Esophagus squamous epithelium (tissue), 5 donors: ENCODE measurements at places on chromosomes 7 and 10.

GRCh38 chr7:121113288-121113687 is 124.8 kb downstream of the CPED1 start:
- no peak for DNase-seq

DNA sequence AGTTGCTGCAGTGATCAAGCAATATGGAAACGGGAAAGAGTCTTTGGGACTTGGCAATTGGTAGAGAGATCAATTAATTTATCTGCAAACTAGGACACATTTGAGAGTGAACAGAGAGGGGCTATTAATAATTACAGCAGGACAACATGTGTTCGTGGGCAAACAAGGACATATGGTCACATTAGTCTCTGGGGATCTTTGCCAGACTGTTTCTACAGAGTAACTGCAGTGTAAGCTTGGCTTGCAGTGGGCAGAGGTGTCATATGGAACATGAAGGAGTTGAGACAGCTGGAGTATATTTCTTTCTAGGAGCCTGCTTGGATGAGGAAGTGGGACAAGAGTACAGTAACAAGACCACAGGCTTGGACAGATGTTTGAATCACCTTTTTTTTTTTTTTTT is 232.1 kb upstream of the LYZL1 start:
- DNase-seq = no peak

- no peak for DNase-seq
Observed at GRCh38 chr7:7948232-7948631, 20.4 kb upstream of the GLCCI1 start.

DNA sequence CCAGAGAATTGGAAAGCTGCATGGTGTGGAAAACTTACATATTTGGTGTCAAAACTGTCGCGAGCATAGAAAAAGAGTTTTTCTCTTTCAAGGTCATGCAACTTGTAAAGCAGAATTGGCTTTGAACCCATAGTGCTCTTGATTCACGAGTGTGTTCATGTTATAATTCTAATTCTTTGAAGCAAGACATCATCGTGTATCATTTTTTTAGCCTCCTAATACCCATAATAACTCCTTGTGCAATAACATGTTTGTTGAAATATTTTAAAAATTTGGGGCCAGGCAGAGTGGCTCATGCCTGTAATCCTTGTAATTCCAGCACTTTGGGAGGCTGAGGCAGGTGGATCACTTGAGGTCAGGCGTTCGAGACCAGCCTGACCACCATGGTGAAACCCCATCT is 4.2 kb downstream of the CCL24 start:
- no peak for DNase-seq

- DNase-seq = no peak
Observed at GRCh38 chr10:77635402-77636227, 2.0 kb downstream of the KCNMA1 start.

DNA sequence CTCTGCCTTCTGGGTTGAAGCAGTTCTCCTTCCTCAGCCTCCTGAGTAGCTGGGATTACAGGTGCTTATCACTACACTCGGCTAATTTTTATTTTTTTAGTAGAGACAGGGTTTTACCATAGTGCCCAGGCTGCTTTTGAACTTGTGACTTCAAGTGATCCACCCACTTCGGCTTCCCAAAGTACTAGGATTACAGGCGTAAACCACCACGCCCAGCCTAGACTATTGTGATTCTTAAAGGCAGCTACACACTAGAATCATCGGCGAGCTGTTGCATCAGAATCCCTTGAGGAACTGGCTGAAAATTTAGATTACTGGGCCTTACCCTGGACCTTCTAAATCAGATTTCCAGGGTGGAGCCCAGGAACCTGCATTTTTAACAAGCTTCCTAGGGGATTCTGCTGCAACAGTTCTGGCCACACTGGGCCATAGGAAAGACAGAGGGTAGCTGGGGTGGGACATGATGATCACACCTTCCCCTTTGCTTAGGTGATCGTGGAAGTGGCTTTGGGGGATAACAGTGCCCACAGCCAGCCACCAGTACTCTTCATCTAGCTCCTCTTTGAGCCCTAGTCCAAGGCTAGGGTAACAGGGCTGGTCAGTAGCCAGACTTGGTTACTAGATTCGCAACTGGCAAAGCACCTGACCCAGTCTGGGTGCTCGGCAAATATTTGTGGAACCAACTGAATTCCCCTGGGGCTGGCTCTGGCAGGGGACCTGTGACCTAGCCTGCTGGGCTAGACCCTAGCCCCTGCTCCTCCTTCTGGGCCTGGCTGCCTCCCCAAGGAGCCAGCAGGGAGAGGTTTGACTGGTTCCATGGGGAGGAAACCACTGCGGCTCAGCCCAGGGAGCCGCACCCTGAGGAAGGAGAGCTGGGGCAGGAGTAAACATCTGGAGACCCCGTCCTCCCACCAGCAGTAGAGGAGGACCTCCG is 67.1 kb upstream of the DUSP5 start:
- DNase-seq = no peak

- no peak for DNase-seq
Observed at GRCh38 chr10:119651514-119652360, 557 bp downstream of the BAG3 start.

DNA sequence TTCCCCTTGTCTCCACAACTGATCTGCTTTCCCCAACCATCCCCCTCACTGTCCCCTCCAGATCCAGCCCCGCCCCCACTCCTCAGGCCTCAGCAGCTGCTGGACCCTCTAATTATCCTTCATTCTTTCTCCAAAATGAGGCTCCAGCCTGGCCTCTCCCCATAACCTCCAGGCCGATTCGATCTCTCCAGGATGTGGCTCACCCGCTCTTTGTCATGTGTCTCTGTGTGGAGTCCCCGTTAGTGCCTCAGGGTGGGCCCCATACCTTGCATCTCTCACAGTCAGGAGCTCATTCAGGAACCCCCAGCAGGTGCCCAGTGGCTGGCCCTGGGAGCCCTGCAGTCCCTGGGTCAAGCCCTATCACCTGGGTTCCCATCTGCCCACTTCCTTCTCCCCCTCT is 1.3 kb downstream of the PILRA start:
- no peak for DNase-seq

- DNase-seq = no peak
Observed at GRCh38 chr10:35541720-35542119, 63.4 kb upstream of the GJD4 start.

DNA sequence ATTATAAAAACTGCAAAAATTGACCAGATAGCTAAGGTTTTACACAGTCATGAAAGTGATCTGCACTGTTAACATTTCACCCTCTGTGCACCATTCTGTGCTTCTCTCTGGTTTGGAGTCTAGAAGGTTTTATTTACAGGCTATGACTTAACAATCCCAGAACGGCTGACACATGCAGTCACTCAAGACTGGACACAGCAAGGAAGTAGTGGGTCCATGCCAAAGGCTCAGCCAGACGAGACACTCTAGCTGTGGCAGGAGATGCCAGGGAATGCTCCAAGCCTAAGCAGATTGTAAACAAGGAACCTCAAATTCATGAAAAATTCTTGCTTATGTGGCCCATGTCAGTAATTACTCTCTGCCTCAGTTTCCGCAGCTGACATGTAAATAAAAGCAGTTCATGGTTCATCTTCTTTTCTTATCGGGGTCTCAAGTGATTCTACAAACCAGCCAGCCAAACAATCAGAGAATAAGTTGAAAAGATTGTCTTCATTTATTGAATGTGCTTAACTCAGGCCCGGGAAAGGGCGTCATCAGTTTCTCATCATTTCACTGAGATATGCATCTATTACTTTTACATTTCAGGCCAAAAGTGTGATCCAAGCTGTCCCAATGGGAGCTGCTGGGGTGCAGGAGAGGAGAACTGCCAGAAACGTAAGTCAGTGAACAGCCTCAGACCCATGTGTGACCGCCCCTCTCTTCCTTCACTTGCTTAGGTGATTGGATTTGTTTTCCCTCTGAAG is 132.1 kb downstream of the EGFR start:
- no peak for DNase-seq

DNA sequence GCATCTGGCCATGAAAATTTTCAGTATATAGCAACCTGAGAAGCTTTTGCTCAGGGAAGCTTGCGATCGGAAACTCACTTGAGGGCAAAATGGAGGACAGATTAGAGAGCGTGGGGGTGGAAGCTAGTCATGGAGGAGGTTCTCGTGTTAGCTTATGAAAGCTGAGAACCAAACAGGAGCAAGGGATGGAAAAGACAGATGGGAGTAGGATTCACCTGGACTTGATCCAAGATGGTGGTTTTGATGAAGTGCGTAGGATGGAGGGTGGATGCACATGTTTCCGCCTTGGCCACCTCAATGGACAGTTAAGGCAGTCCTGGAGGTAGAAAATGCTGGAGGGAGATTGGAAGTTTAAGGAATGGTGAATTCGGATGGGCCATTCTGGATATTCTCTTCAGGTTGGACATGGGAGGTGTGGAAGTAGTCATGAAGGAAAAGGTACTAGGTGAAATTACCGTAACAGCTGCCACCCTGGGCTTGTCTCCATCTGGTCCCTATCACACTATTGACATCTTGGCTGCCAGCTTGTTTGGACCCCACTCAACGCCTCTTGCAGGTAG is 6.3 kb upstream of the C10orf95 start:
- DNase-seq = no peak

DNA sequence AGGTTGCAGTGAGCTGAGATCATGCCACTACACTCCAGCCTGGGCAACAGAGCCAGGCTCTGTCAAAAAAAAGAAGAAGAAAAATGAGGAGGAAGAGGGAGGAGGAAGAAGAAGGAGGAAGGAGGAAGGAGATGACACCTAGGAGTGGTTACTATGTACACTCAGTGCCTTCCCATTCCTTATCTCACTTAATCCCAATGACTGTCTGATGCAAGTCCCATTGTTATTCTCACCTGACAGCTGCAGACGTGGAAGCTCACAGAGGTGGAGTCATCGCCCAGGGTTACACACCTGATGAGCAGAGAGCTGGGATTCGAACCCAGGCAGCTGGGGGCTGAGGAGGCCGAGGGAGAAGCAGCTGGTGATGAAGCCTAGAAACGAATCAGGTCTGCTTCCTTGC is 258.8 kb downstream of the SNX10 start:
- no peak for DNase-seq

DNA sequence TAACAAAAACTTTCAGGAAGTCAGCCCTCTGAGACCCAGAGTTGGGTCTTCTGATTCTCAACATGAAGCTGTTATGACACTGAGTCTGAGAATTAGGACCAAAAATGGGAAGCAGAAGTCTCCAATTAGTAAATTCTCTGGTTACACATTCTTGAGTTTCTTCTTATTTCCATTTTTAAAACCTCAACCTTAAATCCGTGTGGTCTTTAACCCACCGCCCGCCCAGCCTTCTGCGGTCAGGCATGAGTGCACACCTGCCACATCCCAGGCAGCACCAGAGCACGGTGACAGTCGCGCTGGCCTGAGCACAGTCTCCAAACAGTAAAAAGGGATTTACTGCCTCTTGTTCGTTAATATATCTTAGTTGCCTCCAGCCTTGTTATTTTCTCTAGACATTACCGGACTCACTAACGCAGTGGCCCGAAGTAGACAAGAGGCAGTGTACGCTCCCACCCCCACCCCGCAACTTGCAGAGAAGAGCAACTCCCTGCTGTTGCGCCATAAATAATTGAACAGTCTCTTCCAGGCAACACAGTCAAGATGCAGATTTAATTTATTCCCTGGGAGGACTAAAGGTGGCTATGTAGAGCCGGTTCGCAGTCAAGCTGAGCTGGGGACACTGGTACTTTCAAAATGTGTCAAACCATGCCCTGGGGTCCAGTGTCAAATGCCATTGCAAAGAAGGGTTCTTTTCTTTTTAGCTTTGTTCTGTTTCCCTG is 147.0 kb upstream of the CELF2 start:
- DNase-seq = no peak

DNA sequence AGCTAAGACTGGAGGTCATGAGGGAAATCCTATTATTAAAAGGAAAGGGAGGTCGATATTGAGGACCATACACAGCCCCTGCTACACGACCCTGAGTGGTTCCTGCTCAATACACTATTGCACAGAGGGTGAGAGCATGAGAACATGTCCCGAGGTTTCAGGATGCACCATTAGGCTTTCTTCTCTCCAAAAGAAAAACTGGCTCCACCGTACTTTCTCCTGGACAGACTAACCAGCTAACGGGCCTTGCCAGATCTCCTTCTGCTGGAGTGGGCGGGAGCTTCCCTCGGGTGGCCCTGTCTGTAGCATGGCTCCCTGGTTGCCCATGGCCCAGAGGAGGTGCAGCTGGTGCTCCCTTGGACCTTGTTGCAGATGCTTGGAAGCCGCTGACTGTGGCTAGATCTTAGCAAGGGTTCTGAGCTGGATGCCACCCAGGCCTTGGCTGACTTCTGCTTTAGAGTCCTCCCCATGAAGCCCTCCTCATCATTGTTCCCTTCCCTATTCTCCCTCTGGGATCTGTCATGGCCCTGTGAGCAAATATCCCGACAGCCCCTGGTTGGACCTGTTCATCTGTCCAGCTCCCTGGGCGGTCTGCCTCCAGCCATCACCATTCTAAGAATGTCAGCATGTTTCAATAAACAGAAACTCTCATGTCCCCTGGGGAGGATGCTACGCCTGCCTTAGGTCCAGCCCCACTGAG is 52.9 kb upstream of the SHH start:
- DNase-seq = no peak

DNA sequence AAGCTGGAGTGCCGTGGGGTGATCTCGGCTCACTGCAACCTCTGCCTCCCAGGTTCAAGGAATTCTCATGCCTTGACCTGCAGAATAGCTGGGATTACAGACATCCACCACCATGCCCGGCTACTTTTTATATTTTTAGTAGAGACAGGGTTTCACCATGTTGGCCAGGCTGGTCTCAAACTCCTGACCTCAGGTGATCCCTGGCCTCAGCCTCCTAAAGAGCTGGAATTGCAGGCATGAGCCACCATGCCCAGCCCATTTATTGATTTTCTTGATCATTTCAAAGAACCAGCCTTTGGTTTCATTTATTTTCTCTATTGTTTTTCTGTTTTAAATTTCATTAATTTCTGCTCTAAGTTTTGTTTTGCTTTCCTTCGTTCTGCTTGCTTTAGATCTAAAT is 50.3 kb downstream of the GUSB start:
- no peak for DNase-seq

DNA sequence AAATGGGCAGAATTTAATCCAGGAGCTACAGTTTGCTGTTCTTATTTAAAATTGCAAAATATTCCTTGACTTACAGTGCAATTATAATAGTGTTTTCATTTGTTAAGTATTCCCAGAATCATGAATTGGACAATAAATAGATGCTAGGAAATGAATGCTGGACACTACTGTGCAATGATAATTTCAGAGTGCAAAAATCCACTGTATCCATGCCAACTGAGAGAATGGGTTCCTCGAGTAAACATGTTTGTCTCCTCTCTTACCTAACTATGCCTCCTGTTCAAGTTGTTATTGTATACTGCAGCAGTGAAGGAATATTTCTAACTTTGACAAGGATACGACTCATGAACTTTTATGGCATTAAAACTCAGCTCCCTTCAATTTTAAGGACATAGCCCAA is 1396.3 kb downstream of the GATA3 start:
- no peak for DNase-seq

DNA sequence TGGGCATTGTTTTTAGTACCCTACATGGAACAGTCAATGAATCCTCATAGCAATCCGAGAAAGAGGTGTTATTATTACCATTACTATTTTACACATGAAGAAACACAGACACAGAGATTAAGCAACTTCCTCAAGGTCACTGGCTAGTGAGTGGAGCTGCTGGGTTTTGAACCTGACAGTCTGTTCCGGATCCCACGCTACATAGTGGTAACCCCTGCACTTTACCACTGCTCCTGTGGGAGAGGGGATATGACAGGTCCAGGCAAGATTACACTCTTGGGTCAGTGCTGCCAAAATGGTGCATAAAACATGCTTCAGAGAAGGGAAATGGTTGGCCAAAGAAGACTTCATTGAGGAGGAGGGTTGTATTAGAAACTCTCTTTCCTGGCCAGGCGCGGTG is 185.7 kb downstream of the XPNPEP1 start:
- no peak for DNase-seq
